ENCODE measurements at places on chromosomes 1 and 21.

DNA sequence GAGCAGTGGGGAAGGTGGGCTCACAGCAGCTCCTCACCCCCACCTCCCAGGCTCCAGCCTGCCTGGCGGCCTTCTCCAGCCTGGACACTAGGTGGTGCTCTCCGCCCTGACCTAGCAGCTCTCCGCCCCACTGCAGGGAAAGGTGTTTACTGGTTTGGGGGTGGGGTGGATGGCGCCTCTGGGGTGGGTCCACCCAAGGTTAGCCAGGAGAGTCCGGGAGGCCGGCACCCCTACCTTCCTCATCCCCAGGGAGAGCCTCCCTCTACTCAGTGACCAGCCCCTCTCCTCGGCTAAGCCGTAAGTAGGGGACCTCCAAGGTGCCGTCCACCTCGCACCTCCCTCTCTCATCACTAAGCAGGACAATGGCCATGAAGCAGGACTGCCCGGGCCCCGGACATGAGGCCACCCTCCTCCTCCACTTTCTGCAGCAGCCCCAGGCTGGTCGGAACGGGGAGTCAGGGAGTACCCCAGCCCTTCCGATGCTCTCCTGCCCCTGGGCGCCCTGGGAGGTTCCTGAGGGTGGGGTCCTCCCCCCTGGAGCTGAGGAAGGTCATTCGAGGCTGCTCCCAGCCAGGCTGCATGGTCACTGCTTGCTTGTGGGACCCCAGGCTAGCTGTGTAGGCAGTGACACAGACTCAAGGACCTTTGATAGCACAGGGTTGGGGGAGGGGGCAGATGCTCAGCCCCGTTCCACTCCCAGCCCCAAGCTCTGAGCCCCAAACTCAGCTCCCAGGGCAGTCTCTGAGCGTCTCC is 101.4 kb upstream of the VAMP3 start:
- no peak for DNase-seq

DNA sequence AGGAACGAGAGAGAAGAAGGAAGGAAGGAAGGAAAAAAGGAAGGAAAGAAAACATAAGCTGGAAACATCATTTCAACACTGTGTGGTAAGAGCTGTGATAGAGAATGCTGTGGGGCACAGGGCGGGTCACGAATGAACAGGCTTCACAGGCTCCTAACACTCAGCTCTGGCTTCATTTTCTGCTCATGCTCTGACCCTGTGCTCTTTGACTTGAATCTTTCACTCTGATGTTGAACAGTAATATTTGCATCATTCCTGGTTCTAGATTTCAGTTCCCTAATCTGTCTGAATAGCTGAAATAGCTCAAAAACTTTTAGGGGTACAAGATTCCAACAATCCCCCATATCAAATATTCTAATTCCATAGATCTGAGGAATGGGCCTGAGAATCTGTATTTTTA is 207.3 kb downstream of the LHX8 start:
- DNase-seq, result no peak

DNA sequence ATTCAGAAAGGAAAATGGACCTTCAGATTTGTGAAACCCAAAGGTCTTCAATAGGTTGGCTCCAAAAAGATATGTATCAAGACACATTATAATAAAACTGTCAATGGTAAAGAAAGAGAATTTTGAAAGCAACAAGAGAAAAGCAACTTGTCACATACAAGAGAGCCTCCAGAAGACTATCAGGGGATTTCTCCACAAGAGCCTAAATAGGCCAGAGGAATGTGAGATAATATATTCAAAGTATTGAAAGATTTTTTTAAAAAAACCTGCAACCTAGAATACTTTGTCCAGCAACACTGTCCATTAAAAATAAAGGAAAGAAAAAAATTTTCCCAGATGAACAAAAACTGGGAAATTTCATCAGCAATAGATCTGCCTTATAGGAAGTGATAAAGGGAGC is 869.6 kb upstream of the ADGRL2 start:
- DNase-seq, result no peak

DNA sequence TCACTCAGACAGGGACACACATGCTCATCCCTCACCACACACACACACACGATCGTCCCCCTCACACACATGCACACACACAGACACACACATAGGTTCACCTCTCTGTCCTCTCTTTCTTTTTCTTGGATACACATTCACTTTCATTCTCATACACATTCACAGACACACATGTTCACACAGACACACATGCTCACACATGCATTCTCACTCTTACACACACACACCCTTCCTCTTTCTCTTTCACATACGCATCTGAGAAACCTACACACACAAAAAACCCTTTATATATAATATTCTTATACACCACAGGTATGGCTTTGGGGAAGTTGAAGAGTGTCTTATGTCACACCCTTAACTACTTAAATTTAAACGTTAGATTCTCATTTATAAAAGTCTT is 248.6 kb upstream of the RUNX1 start:
- DNase-seq, result no peak

DNA sequence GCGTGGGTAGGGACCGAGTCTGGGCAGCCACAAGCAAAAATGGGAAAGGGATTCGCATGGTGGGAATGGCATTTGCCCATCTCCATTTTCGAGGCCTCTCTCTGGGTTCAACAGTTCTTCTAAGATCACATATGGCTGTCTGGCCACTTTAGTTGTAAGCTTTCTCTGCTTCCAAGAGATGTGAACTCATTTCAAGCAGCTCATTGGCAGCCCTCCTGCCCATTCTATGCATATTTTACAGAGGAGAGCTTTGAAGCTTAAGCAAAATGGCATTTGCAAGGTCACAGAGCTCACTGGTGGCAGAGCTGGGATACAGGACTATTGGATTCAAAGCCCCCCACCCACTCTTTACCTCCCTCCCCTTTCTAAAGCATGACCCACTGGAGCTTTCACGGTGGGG is 93.7 kb downstream of the HHIPL2 start:
- no peak for DNase-seq

- DNase-seq, result no peak
Observed at GRCh38 chr1:2115008-2115641, 64.9 kb downstream of the PRKCZ start.

- DNase-seq, result no peak
Observed at GRCh38 chr1:33741749-33742148, 122.1 kb upstream of the HMGB4 start.

DNA sequence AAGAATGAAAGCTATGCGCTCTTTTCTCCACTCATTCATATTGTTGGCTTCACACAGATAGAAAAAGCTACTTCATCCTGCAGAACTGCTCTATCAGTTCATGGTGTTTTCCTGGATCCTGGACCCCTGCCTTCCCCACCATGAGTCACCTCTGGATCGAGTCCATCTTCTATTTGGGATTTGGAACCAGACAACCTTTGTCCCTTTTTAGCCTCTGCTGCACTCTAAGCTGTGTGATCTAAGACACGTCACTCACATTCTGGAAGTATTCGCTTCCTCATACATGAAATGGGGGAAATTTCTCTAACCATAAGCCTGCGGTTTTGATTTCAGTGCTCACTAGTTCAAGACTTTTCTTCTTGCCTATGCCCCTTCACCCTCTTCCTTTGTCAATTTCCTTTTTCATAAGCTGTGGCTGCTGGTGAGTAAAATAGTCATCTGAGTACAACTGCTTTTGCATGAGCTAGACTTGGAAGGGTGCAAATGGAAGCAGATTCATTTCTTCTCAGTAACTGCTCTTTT is 14.1 kb upstream of the DEGS1 start:
- no peak for DNase-seq

- DNase-seq, result no peak
Observed at GRCh38 chr1:204545202-204545601, 29.0 kb downstream of the MDM4 start.

- no peak for DNase-seq
Observed at GRCh38 chr1:168136709-168137514, at the start of gene GPR161. Gene GPR161, minus strand, starts transcription at chr1:168136930. Its CDS starts 32,080 bp downstream, at chr1:168104850.

DNA sequence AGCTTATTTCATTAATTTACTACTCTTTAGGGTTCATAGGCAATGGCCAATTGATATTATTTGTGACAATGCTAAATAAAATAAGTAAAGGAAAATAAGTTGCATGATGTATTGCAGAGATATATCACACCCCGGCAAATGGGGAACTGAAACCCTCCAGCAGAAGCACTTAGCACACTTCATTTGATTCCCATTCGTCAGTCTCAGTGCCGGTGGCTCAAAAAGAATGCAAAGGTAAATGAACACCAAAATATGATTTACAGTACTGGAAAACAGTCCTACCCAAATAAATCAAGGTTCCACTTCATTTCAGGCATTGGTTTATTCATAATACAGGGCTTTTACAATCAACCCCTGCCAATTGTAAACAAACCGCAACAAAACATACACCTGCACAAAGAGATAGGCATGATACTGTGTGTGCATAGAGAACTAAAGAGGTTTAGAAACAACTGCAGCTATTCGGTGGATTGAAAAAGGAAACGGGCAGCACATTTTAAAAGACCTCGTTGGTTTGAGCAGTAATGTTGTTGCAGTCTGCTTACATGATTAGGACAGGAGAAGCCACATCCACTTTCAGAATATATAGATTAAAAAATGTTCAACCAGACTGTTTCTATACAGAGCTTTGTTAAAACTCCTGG is 1019.2 kb downstream of the TTLL7 start:
- DNase-seq, result no peak

GRCh38 chr1:222284466-222284865 is 263.4 kb downstream of the HHIPL2 start:
- DNase-seq, result no peak

All from NCI-H1048 (cell line).